ENCODE measurements at places on chromosomes 5 and 9.

GRCh38 chr5:159309689-159310433 is 20.4 kb downstream of the IL12B start:
- no peak for DNase-seq

DNA sequence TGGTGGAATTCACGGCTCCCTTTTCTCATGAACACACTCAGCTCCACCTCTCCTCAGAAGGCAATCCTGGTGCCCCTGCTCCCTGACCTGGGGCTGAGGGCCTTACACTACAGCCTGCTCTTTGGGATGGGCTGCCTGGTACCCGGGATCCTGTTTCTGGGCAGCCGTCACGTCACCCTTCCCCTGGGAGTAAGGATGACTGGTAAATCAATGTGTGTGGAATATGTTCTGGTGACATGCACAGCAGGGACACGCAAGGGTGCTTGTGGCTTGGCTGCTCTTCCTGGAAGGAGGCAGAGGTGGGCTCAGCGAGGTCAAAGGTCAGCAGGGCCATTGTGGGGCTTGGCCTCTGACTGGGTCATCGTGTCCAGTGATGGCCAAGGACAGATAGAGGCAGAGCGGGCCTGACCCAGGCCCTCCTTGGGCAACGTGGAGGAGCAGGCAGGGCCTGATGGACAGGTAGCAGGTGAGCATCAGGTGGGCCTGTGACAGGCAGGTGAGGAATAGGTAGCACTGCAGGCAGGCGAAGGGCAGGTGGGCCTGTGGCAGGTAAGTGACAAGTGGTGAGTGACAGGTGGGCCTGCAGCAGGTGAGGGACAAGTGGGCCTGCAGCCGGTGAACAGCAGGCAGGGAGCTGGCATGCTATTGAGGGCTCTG is 399.4 kb upstream of the IRX4 start:
- DNase-seq: no peak

- no peak for DNase-seq
Measured at GRCh38 chr5:37197340-37198050, 51.7 kb downstream of the CPLANE1 start.

DNA sequence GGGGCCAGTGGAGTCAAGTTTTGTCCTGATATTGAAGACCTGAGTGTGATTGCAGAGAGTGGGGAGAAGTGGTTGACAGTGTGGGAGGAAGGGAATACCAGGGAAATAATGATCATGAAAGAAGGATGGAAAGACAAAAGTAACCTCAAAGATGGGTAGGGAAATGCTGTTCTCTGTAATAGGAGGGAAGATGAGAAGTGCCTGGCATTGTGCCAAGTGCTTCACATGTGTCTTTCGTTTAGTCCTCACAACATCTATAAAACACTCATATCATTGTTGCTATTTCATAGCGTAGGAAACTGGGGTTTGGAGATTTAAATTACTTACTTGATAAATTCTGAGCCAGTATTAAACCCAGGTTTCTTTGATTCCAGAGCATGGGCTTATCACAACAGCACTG is 472.3 kb downstream of the LRRC70 start:
- no peak for DNase-seq

DNA sequence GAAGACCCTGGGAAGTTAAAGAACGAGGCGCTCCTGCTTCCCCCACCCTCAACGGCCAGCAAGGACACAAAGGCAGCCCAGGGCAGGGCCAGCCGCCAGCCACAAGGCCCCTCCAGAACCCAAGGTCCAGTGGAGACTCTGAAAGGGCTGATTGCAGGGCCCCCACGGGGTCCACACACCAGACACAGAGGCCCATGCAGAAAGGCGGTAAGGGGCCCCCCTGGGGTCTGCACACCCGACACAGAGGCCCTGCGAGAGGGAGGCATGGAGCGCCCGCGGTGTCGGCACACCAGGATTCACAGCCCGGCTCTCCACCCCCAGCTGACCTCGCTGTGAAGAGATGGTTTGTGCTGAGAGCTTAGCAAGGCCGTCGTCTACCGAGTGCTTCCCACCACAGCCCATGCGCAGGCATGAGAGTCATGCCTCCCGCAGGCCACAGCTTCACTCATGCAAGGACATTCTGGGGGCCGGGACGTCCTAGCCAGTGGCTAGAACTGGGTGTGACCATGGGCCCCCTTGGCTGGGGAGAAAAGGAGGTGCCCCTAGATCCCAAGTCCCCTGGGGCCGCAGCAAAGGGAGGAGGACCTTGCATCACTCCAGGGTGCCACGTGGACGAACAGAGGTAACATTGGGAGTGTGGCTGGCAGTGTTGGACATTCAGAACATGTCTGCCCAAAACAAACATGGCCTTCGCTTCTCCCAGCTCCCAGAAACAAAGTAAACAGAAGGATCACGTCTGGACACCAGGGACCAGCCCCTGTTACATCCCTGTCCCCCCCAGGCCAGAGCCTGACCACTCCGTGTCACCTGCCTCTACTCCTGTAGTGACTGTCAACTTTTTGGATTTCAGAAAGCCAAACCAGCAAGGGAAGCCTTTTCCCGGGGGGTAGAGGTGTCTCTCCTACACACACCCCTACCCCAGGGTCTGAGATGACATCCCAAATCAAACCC is 9.8 kb downstream of the BRD3 start:
- DNase-seq: no peak

- no peak for DNase-seq
Measured at GRCh38 chr5:42109006-42109572, 184.0 kb downstream of the FBXO4 start.

DNA sequence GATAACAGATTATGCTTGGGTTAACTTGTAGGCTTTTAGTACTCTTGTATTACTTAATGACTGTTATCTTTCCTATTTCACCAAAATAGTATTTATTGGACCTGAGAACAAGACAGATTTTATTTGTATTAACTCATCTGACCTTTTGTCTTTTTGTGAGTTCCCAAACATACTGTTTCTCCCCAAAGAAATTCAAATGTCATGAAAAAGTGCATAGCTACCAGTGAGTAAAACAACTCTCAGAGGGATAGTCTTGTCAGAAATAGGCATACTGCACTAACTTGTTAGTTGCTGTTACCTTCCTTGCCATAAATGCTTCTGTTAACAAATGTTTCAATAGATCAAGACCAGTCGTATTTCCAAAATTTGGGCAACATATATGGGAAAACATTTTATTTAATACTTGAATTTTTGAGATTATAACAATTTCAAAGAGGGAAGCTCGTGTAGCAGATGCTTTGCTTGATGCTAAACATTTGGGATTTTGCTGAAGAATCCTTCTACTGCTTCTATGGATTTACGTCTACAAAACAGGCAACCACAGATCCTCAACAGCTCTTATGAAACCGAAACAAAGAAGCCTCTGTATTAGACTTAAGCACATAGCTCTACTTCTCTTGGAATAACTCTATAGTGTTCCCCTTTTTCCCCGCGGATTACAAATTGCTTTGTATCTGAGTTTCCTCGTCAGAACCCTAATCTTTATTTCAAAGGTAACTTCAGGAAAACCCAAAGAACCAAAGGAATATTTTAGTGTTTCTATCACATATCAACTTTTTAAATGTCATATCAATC is 248.8 kb downstream of the MCTP1 start:
- DNase-seq: no peak

DNA sequence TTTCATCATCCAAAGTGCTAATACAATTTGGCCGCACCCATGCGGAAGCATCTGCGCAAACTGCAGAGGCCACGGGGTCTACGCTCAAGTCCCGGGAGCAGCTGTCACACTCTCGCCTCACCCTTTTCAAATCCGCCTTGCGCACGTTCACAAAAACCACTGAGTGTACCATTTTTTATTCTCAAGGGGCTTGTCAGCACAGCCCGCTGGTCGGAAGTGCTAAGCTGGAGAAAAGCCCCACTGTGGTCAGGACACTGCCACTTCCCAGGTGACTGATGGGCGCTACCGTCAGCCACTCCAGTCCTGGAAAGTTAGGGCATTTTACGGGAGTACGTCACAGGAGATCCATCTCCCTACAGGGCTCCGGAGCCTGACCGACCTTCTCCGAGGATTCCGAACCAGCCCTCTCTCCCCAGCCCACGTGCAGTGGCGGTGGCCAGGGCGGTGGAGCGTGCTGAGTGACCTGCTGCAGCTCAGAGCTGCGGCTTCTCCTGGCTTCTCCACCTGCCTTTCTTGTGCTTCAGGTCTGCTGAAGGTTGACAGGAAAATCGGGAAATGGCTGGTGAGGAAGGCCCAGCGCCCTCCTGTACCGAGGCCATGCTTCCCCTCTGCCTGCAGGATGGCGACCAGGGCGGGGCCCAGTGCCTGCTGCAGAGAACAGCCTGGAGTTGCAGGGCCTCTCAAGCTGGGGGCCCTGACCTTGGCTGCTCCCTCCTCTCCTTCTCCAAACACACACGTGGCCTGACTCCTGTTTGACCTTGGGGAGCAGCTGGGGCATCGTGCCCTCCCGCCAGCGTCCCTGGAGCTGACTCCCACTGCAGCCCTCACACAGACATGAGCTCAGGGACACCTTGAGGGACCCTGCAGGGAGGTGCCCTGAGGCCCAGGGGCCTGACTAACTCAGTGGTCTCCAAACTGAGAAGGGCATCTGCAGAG is 14.3 kb downstream of the RASGEF1C start:
- no peak for DNase-seq

GRCh38 chr5:179153921-179154345 is 93.8 kb downstream of the ZNF354C start:
- no peak for DNase-seq

GRCh38 chr5:2238732-2239131 is 356.0 kb upstream of the IRX4 start:
- DNase-seq: no peak

DNA sequence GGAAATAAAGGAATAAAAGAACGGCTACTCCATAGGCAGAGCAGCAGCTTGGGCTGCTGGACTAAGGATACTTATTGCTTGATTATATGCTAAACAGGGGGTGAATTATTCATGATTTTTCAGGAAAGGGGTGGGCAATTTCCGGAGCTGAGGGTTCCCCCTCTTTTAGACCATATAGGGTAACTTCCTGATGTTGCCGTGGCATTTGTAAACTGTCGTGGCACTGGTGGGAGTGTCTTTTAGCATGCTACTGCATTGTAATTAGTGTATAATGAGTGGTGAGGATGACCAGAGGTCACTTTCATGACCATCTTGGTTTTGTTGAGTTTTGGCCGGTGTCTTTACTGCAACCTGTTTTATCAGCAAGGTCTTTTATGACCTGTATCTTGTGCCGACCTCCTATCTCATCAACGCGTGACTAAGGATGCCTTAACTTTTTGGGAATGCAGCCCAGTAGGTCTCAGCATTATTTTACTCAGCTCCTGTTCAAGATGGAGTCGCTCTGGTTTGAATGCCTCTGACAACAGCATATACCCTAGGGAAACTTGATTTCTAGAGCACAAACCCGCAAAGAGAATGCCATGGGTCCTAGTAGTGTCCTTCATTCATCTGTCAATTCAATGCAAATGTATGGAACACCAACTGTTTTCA is 47.8 kb upstream of the PWWP2A start:
- no peak for DNase-seq

- DNase-seq: peak; percentile 71
Measured at GRCh38 chr5:171418316-171418981, 998 bp upstream of the FGF18 start.

DNA sequence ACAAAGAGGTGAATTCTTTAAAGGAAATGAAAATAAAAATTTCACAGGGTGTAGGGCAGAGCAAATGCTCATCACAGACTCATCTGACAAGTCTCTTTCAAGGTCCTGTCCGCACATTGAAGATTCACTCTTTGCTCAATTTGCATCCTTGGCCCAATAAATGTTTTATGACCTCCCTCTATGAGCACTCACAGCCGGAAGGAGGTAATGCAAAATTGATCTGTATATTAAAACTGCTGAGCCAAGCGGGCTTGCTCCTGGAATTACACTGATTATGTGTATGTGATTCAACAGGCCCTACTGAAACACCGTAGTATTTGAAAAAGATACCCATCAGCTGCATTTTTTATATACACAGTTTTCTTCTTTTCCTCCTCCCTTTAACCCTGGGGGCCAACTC is 246.8 kb downstream of the IZUMO3 start:
- no peak for DNase-seq

DNA sequence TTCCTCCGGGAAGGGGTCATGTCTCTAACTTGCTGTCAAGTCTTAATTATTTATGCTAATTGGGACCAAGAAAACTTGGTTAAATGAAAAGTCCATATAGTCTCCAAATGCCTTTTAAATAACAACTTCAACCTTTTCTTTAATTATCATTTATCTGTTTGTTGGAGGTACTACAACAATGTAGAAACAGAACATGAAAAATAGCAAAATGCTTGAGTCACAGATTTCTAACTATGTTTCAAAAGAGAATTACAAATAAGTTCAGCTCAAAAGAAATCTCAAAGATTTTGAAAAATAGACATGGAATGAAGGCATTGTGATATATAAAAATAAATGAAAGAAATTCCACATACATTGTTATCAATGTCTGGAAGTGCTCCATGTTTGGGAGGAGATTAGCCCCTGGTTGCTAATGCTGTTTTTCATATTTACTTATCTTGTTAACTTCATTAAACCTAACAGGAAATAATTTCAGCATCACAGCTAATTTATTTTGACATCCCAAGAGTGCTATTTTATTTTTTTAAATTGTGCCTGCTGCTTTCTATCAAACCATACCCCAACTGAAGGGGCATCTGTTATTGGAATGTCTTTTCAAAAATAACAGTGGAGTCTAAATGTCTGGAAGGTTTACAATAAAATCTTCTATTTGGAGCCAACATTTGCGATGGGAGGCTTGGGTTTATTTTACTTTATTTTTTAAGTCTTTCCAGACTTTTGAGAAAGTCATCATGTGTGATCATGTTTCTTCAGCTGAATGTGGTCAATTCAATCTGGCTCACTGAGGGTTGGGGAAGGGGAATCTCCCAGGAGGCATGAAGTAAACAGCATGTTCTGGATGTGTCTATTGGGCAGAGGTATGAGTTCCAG is 53.1 kb upstream of the ANKRD55 start:
- peak; percentile 30 for DNase-seq

DNA sequence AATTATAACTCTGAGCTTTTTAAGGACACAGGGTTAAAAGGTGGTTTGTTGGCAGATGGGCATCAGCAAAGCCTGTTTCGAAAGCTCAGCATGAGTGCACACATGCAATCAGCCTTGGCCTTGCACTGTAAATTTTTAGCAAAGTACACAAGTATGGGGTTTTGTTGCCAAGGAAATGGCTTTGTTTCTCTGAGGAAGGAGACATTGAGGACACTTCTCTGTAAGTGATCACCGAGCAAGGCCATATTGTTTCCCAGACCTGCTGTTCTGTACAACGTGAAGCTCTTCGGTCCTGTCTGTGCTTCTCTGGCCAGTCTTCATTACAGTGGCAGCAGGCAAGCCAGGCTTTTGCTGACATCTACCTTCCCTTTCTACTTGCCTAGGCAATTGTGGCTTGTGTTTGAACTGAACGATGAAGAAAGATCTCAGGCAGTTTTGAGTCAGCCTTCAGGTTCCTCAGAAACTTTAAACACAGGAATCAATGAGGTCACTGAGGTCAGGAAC is 27.9 kb upstream of the GLRX start:
- no peak for DNase-seq
